Muscle of back (tissue), 13 donors: ENCODE measurements at places on chromosomes 13 and 19.
A peak's percentile ranks its signal among the peaks of the same experiment; 100 is the strongest.

DNA sequence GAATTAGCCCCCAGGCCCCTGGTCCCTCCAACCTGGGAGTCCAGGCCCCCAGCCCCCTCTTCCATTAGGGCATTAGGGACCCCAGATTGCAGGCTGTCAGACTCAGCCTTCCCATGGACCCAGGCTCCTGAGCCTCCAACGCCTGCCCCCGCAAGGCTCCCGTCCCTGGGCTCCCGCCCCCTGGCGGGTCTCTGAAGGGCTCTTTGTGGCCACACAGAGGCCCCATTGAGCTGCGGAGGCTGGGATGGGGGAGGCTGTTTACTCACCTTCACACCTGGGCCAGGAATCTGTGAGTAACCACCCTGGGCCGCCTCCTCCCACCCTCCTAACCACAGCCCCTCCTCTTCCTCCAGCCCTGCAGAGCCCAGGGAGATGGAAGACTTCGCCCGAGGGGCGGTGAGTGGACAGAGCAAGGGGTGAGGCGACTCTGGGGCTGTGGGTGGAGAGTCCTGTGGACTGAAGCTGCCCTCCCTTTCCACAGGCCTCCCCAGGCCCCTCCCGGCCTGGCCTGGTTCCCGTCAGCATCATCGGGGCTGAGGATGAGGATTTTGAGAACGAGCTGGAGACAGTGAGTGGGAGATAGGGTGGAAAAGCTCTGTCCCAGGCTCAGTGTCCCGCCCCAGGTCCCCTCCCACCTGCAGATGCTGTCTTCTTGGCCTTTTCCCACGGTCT lies 4.9 kb downstream of the ARHGEF1 start:
- no peak for DNase-seq

- DNase-seq, result no peak
These were observed 33.2 kb upstream of the PEPD start for GRCh38 chr19:33554821-33555220.

- DNase-seq, result no peak
These were observed 86.1 kb downstream of the KLF12 start for GRCh38 chr13:74047931-74048600.

DNA sequence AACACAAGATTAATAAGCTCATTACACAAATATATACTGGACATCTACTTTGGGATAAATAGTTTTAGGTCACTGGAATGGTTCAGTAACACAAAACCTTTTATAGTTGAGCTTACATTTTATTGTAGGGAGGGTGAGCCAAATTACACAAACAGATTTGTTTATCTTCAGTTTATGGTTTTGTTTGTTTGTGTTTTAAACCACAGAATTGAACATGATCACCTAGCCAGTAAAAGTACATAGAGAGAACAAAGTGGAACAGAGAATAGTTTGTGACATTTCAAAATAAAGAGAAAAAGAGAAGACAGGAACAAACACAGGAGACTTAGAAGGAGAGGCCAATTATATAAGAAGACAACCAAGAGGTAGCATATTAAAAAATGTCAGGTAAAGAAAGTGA lies 1930.2 kb upstream of the PCDH20 start:
- DNase-seq, result no peak

DNA sequence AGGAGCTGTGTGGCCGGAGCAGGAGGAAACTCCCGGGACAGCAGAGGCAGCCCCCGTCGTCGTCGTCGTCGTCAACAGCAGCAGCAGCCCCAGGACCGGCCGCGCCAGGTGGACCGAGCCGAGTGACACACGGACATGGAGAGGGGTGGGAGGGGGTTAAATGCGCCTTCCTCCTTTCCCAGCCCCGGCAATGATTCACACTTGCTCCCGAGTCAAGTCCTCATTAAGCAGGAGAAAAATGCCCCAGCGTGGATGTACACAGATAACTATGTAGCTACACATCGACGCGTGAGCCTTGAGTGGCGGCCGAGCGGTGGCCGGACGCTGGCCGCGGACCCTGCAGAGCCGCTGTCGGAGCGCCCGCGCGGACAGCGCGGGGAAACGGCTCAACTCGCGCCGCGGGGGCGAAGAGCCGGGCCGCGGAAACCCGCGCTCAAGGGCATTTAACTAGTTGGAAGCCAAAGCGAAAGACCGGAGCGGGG lies 645 bp downstream of the UBL3 start:
- peak; percentile 69 for DNase-seq

GRCh38 chr13:79528759-79529191 lies 47.8 kb downstream of the NDFIP2 start:
- DNase-seq, result peak; percentile 15

DNA sequence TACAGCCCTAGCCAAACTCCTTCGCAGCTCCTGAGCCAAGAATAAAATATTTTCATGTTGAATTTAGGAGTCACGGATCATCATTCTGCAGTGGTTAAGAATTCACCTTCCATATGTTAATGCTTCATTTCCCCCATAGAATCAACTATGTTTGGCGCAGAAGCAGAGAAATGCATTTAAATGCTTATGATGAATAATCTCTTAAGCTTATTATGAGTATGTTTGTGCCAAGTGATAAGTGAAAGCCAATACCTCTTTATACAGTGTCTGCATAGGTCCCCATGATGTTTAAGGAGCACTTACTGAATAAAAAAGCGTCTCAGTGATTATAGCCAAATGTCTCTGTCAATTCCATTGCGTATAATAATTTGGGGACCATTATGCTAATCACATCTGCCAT lies 32.7 kb upstream of the POMP start:
- DNase-seq, result no peak

- DNase-seq, result no peak
These were observed 716 bp downstream of the SH2D3A start for GRCh38 chr19:6766357-6767080.

GRCh38 chr13:106372199-106373155 lies 163.0 kb downstream of the EFNB2 start:
- peak; percentile 39 for DNase-seq

DNA sequence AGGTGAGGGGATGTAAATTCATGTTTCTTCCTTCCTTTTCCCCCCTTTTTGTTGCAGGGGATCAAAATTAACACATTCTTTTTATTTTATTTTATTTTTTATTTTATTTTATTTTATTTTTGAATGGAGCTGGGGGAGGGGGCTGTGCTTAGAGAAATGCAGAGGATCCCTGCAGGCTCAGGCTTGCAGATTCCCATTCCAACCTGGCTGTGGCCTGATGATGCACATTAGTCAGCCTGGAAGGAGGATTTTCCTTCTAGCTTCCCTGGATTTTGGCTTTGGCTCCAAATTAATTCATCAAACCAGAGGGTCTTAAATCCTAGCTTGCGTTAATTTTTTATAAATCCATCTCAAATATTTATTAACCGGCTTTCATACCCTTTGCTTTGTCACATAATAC lies 67.0 kb downstream of the FREM2 start:
- DNase-seq, result no peak

DNA sequence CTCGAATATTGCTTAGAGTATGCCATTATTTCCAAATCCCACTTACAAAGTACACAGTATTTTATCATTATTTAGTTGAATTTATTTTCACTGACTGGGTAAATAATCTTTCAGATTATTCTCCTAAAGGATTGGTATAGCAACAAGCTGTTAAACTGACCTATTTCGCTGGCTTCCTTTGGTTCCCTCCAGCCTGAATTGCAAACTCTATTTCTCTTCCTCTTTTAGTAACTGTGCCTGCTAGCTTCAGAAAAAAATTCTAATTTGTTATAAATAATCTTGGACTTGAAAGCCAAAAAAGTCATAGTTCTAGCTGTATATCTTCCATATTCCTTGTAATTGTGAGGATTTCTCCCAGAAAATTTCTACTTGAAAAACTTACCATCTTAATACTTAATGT lies 15.0 kb upstream of the CCNA1 start:
- peak; percentile 3 for DNase-seq

DNA sequence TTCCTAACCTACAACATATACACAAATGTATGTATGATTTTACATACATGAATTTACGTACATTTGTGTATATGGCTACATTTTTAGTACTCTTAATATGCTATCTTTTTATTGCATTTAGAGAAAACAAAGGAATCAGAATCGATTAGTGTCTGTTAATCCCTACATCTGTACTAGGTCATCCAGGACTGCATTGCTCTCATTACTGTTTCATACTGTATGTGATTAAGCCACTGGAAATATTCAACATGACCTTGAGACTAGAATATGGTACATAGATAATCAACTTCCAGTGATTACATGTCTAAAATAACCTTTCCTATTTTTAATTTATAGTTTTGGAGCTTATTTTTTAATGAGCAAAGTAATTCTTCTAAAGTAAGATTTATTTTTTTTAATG lies 5.3 kb upstream of the MAB21L1 start:
- DNase-seq, result peak; percentile 31

DNA sequence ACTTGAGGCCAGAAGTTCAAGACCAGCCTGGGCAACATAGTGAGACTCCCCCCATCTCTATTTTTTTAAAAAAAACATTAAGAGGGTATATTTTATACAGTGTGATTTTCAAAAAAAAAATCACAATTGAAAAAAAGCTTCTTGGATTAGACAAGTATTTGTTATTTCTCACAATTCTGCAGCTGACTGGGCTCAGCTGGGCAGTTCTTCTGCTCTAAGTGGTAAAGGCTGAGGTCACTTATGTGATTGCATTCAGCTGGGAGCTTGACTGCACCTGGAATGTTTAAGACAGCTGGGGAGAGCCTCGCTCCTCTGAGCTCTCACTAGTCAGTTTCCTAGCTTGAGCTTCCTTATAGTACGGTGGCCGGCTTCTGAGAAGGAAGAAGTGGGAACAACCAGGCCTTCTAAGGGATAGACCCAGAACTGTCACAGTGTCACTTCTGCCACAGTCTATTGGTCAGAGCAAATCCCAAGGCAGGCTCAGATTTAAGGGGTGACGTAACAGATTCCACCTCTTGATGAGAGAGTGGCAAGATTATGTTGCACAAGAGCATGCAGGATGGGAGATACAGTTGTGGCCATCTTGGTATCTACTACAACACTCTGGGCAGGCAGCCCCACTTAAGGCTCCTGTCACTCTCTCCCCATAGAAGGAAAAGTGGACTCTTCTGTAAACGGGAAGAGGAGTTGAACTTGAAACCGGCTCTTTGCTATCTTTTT lies 19.7 kb upstream of the IRGC start:
- no peak for DNase-seq

DNA sequence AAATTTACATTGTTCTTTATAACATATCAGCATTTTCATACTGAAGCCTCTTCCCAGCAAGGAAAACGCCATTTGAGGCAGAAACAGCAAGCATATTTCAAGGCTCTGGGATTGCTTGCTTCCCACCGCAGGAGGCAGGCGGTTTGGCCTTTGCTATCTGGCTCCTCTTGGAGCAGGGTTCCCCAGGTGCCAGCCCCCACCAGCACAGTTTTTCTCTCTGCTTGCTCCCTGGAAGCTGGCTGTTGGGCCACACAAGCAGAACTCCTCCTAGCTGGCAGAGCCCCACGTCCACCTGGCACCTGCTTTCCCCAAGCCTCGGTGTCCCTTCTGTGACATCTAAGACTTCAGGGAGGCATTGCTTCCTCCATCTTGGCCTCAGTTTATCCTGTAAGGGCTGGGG lies 16.7 kb downstream of the GATAD2A start:
- no peak for DNase-seq

GRCh38 chr19:47657719-47658118 lies 48.8 kb downstream of the BICRA start:
- no peak for DNase-seq

DNA sequence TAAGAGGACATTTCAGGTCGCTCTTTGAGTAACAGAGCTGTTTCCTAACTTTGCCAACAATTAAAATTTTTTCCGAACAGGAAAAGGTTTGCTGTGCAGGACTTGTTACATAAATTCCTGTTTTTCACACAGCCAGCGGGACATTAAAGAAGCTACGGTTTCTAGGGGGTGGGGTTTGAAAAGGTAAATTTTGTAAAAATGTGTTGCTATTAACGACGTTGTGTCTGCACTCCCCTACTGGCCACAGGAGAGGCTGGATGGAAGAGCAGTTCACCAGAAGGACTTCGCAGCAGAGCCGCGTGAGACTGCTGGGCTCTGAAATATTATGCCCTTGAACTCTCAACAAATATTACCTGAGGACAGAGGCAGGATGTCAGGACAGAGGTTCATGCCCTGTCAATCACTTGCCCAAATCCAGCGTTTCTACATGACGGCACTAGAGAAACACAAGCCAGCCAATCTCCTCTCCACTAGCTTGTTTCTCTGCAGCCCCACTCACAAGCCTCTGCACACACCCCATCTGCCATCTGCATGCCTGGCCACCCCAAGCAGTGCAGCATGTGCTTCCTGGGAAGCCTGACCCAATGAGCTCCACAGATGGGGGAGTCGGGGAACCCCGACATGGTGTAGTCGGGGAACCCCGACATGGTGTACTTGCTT lies 102.0 kb downstream of the FOXO1 start:
- no peak for DNase-seq

DNA sequence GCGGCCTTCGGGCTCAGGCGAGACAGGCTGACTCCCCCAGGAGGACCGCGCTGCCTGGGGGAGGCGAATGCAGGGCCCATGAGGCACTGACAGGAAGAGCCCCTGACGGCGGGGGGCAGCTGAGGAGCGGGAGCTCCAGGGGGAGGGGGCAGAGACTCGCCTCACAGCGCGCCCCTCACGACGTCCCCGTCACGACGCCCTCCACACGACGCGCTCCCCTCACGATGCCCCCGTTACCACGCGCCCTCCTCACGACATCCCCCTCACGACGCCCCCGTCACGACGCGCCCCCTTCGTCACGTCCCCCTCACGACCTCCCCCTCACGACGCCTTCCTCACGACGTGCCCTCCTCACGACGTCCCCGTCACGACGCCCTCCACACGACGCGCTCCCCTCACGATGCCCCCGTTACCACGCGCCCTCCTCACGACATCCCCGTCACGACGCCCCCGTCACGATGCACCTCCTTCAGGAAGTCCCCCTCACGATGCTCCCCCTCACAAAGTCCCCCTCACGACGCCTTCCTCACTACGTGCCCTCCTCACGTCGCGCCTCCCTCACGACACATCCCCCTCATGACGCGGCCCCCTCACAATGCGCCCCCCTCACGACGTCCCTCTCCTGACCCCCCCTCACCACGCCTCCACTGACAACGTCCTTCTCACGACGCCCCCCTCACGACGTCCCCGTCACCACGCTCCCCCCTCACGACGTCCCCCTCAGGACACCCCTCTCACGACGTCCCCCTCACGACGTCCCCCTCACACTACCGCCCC lies 99.6 kb downstream of the ING1 start:
- no peak for DNase-seq

DNA sequence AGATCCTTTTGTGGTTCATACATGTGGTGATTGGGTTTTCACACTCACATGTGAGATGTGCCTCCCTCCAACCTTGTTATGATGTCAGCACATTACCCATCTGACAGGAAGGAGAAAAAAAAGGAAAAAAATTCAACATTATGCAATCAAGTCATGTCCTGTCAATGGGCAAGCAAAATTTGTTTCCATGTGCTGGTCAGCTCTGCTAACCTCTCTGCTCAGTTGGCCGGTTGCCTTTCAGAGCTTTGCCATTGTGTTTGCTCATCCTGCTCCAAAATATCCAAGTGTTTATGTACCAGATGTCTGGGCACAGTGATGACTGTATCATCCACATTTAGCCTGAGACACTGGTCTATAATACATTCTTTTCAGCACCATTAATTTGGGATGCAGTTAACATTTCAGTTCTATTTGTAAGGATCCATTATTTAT lies 27.0 kb upstream of the METTL21C start:
- DNase-seq, result no peak

GRCh38 chr19:8355631-8356402 lies 8.1 kb upstream of the ANGPTL4 start:
- no peak for DNase-seq

- DNase-seq, result peak; percentile 44
These were observed 21.5 kb upstream of the SGCG start for GRCh38 chr13:23159205-23159759.

- DNase-seq, result no peak
These were observed 793.9 kb upstream of the PCDH20 start for GRCh38 chr13:62209529-62209928.

GRCh38 chr19:47324502-47324901 lies 7.5 kb upstream of the C5AR2 start:
- no peak for DNase-seq
